Activated CD4-positive, alpha-beta memory T cell treated with anti-CD3 and anti-CD28 coated beads for 36 hours (primary cell): ENCODE measurements at places on chromosomes 12 and 14.

DNA sequence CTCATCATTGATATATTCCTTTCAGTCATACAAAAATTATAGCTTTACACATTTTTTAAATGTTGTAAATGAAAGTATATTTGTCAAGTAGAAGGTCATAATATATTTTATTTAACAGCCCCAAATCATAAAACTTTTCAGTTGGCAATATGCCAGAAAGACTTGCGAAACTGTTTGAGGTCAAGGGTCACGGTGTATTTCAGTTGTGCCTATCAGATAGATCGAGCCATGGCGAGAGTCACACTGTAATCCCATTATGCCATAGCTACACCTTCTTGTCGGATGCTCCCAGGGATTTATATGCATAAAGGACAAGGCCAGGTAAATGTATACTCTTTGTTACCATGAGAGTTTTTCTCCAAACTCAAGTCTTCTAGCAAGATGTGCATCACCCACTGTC, 26.7 kb upstream of the G2E3 start:
- no peak for DNase-seq

GRCh38 chr14:67619446-67620216, at the start of gene ARG2:
ARG2 (plus strand) TSS chr14:67619920; CDS start chr14:67619978, 58 bp downstream.
- DNase-seq = peak; percentile 98

- peak; percentile 15 for DNase-seq
Measured at GRCh38 chr14:99009871-99010270, 262.1 kb downstream of the BCL11B start.

- DNase-seq = no peak
Measured at GRCh38 chr14:94550041-94550440, 11.2 kb upstream of the SERPINA4 start.

DNA sequence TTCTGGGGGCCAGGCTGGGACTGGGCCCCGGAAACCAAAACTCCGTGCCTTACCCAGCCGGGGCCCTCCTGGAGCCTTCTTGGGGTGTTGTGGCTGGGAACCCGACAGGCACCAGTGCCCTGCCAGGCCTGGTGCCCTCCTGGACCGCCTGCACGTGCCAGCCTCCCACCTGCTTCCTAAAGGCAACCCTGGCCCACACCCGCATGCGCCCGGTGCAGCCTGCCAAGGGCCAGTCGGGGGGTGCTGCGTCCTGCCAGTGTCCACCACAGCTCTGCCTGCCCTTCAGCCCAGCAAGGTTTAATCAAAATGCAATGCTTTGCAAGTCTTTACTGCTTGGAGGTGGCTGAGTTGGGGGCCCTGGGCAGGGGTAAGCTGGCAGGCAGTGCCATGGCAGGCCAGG, 5.2 kb upstream of the ADSS1 start:
- no peak for DNase-seq
